Stimulated activated CD4-positive, alpha-beta T cell treated with anti-CD3 and anti-CD28 coated beads, Interleukin-1b, Interleukin-23, amount 100 ng/mL, for 24 hours (primary cell): ENCODE measurements at places on chromosomes 6 and 20.

GRCh38 chr6:111829998-111830397 lies 43.3 kb downstream of the FYN start:
- no peak for DNase-seq

GRCh38 chr20:19260412-19261090 lies 48.1 kb downstream of the SLC24A3 start:
- no peak for DNase-seq

GRCh38 chr6:46378882-46379416 lies 112.3 kb downstream of the RCAN2 start:
- DNase-seq = no peak

DNA sequence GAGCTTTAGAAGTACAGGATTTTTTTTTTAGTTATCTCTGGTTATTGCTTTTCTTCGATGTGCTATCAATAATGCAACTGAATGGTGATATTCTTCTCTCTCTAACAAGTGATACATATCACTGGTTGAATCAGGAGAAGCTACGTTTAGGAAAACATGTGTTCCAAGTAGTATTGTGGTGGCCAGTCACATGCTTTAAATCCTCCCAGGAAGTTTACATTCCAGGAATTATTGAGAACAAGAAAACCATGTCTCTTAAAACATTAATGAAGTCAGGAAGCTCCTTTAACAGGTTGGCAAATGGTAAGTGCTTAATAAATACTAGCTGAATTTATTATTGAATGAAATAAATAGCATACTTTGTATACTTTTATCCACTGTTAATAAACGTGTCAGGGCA lies 371.1 kb downstream of the BCKDHB start:
- no peak for DNase-seq

GRCh38 chr6:39166189-39166911 lies 51.4 kb upstream of the SAYSD1 start:
- peak; percentile 83 for DNase-seq

- DNase-seq = no peak
These were observed 133.1 kb downstream of the LY86 start for GRCh38 chr6:6721606-6722005.
